Type B pancreatic cell (in vitro differentiated cells): ENCODE measurements at places on chromosomes 4 and X. TPM values are rescaled to one million over a fixed set of nuclear protein-coding genes. Genes with fewer than 3 reads are reported as not detected.

Gene PAGE4
- total RNA-seq = not detected in 2 replicates

Gene ATP8A1
- 10.3 and 11.6 TPM in 2 replicates for total RNA-seq

Gene HELT
- 0.36 TPM in 1 of 2 replicates, not detected in the other for total RNA-seq

Gene ITIH6
- total RNA-seq = not detected in 2 replicates

Gene ADH1B
- 2.2 and 6.1 TPM in 2 replicates for total RNA-seq

Gene NDUFA1
- total RNA-seq = 81.9 and 117 TPM in 2 replicates

Gene HS6ST2
- total RNA-seq = 35.8 and 46.4 TPM in 2 replicates

Gene C4orf51
- not detected in 2 replicates for total RNA-seq

Gene FAM47A
- total RNA-seq = not detected in 2 replicates

Gene MND1
- total RNA-seq = 3.8 and 15.2 TPM in 2 replicates

Gene ZNF185
- 45.4 and 99.1 TPM in 2 replicates for total RNA-seq

Gene CD38
- 0.34 and 0.36 TPM in 2 replicates for total RNA-seq

Gene ATOH1
- total RNA-seq = 0.36 and 0.97 TPM in 2 replicates

Gene SMS
- total RNA-seq = 138 and 277 TPM in 2 replicates

Gene RAB40AL
- total RNA-seq = 0.63 and 0.86 TPM in 2 replicates

Gene NPY1R
- total RNA-seq = 6.6 and 84.8 TPM in 2 replicates

Gene NPNT
- total RNA-seq = 12.6 and 23.2 TPM in 2 replicates

Gene WWC2
- 23.9 and 24.6 TPM in 2 replicates for total RNA-seq

Gene ADH6
- 5.2 and 9.8 TPM in 2 replicates for total RNA-seq

Gene LRIT3
- 0.27 TPM in 1 of 2 replicates, not detected in the other for total RNA-seq

Gene SPATA4
- 0.33 and 0.75 TPM in 2 replicates for total RNA-seq

Gene STBD1
- 4.1 and 6.1 TPM in 2 replicates for total RNA-seq

Gene SMAD1
- total RNA-seq = 32.0 and 41.7 TPM in 2 replicates

Gene FAT4
- total RNA-seq = 3.3 and 21.3 TPM in 2 replicates
